ENCODE measurements at places on chromosomes 16 and 17.
A peak's percentile ranks its signal among the peaks of the same experiment; 100 is the strongest.

GRCh38 chr17:77280304-77281121, 139.7 kb downstream of the SEC14L1 start:
- no peak for DNase-seq

DNA sequence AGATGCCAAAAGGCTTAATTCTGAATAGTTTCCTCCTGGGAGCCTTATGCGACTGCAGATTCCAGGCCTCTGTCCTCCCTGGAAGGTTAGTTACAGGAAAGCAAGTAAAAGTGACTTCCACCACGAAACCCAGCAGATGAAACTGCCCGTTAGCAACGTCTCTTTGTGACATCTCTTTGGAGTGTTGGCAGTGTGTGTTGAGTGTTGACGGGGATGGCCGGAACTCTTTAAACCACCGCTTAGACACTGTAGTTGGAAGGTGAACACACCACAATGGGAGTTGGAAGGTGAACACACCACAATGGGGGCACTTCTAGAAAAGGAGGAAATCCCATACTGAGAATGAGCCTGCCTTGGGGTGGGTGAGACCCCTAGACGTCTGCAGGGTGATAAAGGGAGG, 858 bp downstream of the SKAP1 start:
- DNase-seq: no peak

- DNase-seq: no peak
These were observed 27.4 kb downstream of the KIAA0513 start for GRCh38 chr16:85054948-85055492.

DNA sequence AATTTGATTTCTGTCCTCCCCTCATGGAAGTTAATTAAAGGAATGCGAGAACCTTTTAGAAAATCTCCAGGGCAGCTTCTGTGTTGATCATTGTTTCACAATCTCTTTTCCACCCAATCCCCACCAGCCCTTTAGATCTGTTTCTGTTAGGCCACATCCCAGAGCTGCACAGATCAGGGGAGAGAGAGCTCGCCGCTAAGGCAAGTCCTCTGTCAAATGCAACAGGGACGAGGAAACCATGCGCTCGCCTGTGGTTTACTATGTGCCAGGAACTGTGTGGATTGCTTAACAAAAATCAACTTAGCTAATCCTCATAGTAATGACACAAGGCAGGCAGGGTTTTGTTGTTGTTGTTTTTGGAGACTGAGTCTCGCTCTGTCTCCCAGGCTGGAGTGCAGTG, 115.4 kb downstream of the SALL1 start:
- DNase-seq: no peak

- DNase-seq: no peak
These were observed 428.2 kb upstream of the MAF start for GRCh38 chr16:80028581-80029380.

DNA sequence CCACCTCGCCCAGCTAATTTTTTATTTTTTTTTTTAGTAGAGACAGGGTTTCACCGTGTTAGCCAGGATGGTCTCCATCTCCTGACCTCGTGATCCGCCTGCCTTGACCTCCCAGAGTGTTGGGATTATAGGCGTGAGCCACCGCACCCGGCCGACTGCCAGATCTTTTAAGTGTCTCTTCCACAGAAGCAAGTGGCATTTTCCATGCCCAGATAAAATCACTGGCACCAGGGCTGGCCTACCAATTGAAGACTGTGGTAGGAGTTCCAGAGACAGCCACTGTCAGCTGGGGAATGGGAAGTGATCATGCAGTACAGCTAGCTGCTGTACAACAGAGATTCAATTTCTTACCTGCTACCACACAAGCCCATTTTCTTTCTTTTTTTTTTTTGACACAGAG, 17.9 kb downstream of the CNP start:
- DNase-seq: no peak

DNA sequence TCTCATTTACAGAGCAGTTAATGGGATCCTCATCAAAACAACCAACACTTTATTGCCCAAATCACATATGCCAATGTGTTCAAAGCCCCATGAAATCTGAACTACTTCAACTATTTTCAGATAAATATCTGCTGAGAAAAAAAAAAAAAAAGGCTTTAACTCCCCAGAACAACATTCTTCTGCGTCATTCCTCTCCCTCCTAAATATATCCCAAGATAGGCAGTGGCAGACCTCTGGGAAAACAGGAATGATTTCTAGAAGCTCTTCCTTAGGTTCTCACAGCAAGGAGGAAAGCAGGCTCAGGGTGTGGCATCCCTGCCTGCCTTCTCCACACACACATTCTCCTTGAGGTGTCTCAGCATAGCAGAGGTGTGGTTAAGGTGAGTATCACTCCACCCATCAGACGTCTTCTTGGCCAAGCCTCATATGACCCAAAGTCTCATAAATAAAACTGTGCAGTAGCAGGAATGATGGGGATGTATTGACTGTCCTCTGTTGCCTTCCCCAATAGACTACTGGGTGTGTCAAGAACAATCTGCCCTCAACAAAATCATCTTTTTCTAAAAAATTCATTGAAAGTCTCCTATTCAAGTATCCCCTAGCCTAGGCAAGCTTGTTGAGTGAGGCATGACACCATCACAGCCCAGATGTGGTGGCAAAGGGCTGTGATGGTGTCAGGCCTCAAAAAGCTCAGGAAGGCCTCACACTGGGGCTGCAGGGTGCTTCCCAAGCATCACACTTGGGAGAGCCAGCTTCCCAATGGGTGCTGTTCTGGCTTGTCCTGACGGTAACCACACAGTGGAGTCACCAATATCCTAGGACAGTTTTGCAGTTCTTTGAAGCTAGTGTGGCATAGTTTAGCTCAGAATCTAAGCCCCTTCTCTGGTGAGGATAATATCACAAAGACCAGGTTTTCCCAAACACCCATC, 135.4 kb upstream of the SOX9 start:
- DNase-seq: no peak

DNA sequence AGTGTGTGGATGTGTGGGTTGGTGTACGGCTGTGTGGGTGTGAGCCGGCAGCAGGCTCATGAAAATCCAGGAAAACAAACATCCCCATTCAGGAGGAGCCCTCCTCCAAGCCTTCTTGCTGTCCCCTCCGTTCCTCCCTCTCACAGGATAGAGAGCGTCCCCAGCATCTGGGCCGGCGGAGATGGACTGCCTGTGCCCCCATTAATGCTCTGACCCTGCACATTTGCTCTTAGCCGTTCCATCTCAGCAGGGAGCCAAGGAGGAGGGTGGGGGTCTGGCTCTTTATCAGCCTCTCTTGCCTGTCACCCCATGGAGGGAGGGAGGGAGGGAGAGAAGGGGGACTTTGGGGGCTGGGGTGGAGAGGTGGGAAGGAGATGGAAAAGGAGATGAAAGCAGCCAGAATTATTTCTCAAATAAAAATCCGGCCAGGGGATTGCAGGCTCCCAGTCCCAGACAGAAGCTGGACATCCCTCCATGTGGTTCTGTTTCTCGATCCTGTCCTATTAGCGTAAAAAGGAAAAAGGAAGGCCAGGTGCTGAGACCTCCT, 240.0 kb upstream of the ZFHX3 start:
- DNase-seq: no peak

GRCh38 chr16:2779978-2780898, 3.2 kb upstream of the ELOB start:
- DNase-seq: no peak

GRCh38 chr16:55638256-55638655, 17.5 kb upstream of the SLC6A2 start:
- no peak for DNase-seq

GRCh38 chr16:70571623-70572022, 48.0 kb downstream of the SF3B3 start:
- DNase-seq: no peak

- DNase-seq: no peak
These were observed 349.1 kb downstream of the SEC14L1 start for GRCh38 chr17:77489893-77490255.

DNA sequence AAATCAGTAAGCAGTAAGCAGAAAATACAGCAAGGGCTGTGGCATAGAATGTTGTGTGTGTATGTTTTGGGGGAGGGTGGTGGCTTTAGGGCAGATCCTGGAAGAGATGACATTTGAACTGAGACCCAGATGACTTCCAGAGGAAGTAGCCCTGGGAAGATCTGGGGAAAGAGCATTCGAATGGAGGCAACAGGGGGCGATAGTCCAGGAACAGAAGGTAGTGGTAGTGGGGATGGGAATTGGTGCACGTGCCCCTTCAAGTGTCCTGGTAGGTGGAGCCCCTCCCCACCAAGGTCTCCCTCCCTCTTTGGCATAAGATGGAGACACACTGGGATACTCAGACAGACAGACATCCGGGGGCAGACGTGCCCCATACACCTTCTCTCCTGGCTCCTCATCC, 14.1 kb downstream of the ARHGEF15 start:
- DNase-seq: no peak

- DNase-seq: no peak
These were observed 17.1 kb upstream of the PHF12 start for GRCh38 chr17:28968231-28968913.

- DNase-seq: no peak
These were observed 20.0 kb downstream of the SBK1 start for GRCh38 chr16:28312327-28312726.

GRCh38 chr16:660459-661183, 7.3 kb upstream of the RHOT2 start:
- peak; percentile 10 for DNase-seq

DNA sequence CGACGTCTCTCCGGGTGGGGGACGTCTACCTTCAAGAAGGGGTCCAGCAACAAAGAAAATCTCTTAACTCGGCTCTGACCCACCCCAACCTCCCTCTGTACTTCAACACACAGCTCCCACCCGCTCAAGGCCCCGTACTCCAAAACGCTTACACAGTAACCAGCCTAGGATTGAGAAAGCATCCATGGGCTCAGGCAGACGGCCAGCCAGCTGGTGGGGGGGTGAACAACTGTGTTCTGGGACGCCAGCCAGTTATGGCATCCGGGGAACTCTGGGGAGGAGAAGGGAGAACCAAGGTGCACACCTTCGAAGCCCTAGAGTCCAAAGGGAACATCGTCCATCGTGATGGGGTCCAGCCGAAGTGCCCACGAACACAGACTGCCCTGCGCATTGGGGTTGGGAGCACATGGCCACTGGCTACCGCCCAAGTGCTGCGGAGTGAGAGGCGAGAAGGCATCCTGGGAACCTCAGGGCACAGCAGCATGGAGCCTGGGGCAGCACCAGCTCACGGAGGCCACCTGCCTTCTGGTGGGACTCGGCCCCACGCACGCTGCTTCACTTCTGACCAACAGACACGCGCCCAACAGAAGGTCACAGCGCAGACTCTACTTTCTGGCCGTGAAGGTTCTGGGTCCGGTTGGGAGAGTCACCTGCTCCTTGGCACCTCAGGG, 14.3 kb downstream of the SLC16A3 start:
- DNase-seq: no peak

DNA sequence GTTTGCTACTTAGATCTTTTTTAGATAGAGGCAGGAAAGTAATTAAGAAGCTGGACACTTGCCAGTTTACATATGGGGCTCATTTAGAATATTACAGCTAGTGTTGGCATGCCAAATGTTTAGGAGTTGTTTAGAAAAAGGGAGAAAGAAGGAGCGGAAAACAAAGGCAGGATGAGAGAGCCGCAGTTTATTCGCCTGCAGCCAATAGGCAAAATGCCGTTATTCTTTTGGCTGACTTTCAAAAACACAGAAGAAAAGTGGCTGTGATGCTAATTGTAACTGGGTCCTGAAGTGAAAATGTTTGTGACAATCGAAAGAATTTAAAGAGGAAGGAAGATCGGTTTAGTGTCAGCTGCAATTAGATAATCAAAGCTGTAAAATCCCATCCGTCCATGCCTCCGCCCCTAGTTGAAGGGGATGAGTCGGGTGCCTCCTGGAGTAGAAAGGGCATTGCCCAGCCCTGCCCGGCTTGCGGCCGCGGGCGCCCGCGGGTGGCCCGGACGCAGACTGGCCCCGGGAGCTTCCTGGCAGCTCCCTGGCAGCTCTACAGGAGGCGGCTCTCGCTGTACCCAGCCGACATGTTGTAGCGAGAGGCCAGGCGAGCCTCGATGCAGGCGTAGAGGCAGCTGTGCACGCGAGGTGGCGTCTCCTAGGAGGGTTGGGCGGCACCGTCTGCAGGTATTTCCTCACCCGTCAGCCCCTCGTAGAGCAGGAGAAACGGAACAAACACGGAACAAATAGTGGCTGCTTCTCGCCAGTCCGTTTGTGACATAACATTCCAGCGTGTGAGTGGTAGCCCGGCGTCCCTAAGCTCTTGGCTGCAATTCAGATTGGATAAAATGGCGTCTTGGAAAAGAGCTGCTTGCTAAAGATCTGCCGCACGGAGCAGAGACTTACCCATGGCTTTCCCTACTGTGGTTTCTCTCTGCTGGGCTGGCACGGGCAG, 82.2 kb downstream of the TNRC6C start:
- DNase-seq: no peak

DNA sequence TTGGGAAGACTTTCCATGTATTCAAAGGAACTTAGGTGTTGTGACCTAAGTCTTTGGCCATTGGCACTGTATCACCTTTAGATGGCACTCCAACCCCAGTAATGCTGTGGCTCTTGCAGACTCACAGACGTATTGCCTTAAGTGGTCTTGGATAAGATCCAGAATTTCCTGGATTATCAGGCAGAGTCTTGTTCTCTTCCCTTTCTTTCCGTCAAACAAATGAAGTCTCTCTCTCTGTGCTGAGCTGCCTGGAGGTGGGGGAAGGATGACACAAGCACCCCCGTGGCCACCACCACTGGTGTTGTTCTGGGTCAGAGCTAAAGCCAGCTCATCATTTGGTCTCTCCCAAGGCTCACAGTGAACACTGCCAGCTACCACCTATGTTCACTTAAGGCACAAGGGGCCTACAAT, 789.9 kb upstream of the KIF2B start:
- no peak for DNase-seq

- DNase-seq: no peak
These were observed 10.6 kb upstream of the NUP85 start for GRCh38 chr17:75194879-75195278.

- DNase-seq: no peak
These were observed 181.1 kb downstream of the SOX9 start for GRCh38 chr17:72301887-72302286.

DNA sequence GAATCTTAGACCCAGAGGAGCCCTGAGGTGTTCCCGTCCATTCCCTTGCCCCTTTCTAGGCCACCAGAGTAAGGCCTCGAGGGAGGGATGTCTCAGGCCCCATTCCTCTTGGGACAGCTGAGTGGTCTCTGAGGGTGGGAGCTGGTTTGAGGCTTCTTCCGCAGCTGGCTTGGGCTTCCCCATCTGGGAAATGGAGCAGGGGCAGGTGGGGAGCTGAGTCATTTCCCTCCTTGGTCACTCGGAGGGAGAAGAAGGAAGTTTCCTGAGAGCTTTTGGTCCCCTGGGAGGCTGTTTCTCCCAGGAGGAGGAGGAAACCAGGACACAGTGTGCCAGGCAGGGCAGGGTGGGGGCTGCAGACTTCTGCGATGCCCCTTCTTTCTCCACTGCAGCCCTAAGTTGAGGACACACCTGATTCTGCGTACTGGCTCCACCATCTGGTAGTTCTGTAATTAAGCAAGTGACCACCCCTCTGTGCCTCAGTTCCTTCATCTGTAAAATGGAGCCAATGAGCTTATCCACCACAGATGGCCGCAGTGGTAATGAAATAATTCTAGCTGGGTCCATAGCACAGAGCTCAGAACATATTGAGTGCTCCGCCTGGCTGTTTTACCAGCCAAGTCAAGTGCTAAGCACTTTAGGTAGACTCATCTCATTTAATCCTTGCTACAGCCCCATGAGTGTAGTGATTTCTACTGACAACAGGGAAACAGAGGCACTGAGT, 1.6 kb upstream of the KCNJ12 start:
- no peak for DNase-seq

Data from NCI-H1417 treated with DMSO at 0.1 percent for 48 hours (cell line).